Left renal pelvis (tissue), 4 donors: ENCODE measurements at places on chromosomes 4 and X.

DNA sequence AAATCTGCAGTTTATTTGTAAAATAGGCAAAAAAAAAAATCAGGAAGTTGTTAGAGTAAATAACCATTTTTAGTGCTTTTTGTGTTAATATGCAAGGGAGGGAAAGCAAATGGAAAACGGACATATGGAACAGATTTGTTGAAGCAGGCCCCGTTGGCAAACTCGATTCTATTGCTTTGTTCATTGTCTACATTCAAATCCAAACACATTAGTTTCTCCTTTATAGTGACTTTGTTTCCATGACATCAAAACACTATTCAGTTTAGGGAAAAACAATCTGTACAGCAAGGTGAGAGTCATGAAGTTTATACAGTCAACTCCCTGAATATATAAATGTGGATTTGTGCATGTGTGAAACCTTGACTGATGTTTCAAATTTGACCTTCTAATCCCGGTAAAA lies 142.2 kb downstream of the FAM47A start:
- DNase-seq, result no peak

- DNase-seq, result no peak
Observed at GRCh38 chr4:25941457-25942221, 27.6 kb downstream of the SMIM20 start.

- DNase-seq, result peak; percentile 50
Observed at GRCh38 chr4:128191115-128191781, 96.4 kb downstream of the PGRMC2 start.

DNA sequence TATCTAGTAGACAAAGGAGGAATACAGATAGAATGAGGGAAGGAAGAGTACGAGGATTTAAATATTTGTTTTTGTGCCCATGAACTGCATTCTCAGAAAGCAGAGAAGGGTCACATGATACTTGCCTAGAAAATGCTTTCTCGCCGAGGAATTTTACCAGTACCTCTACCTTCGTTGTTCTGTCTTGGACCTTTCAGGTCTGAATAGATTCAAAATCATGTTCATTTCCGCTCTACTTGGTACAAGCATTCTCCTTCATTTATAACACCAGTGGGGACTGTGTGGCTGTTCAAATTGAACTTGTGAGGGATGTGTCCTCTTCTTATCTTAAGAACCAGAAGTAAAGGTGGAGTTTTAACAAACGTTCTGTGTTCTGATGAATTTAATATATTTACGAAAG lies 1.9 kb downstream of the USP38 start:
- no peak for DNase-seq

GRCh38 chr4:128220286-128221235 lies 67.1 kb downstream of the PGRMC2 start:
- no peak for DNase-seq

DNA sequence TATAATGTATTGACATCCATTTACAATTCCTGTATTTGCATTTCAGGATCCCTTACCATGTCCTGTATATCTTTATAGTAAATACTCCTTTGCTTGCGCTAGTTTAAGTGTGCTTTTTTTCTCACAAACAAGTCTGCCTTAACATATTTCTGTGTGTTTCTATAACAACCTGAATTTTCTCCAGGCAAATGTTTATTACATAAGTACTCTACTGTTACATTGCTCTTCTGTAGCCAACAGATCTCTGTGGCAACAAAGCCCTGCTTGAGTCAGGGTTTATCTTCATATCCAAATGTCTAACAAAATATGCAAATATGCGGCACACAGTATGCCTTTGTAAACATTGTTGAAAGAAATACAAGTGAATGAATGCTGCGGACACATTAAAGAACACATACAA lies 625.5 kb downstream of the TLL1 start:
- DNase-seq, result no peak
